Activated CD8-positive, alpha-beta T cell treated with anti-CD3 and anti-CD28 coated beads for 36 hours (primary cell): ENCODE measurements at places on chromosomes 11 and 22. TPM values are rescaled to one million over a fixed set of nuclear protein-coding genes. Genes with fewer than 3 reads are reported as not detected.

The GRAP2 gene
- total RNA-seq, result 83.2 TPM

The RAB36 gene
- total RNA-seq, result 0.20 TPM

The SPECC1L gene
- total RNA-seq, result 39.0 TPM

The ZP1 gene
- not detected for total RNA-seq

The RAB1B gene
- total RNA-seq, result 98.2 TPM

The UPK2 gene
- total RNA-seq, result 1.5 TPM

The C22orf39 gene
- 29.8 TPM for total RNA-seq

The PARVB gene
- total RNA-seq, result 73.1 TPM

The ACR gene
- total RNA-seq, result not detected

The TRIM6 gene
- 0.47 TPM for total RNA-seq

The MYEOV gene
- not detected for total RNA-seq

The LMO1 gene
- not detected for total RNA-seq

The IGLL5 gene
- not detected for total RNA-seq

The CHADL gene
- total RNA-seq, result not detected
